ENCODE measurements at places on chromosomes 13 and 19.

GRCh38 chr13:20363172-20363571 lies 131.1 kb upstream of the GJB6 start:
- no peak for DNase-seq

- no peak for DNase-seq
Measured at GRCh38 chr13:100130092-100130491, 41.2 kb downstream of the PCCA start.

DNA sequence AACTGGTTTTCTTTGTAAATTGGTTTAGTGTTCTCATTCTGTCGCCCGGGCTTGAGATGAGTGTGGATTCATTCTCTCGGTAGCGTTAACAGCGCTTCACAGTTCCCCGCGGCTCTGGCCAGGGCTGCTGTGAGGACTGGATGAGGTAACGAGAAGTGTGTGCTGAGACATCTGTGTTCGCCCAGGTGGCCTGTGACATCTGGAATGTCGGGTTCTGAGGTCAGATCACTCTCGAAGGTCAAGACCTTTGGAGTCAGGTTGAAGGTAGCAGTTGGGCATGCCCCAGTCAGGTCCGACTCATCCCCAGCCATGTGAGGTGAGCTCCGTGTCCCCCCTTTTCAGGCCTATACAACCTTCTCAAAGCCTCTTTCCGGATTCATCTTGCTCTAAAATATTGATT lies 13.4 kb upstream of the TUBGCP3 start:
- no peak for DNase-seq

- DNase-seq, result no peak
Measured at GRCh38 chr13:34411894-34412293, 530.2 kb upstream of the NBEA start.

- DNase-seq, result no peak
Measured at GRCh38 chr19:44839276-44839675, 6.8 kb upstream of the NECTIN2 start.

GRCh38 chr13:44373247-44373600 lies 400 bp upstream of the SERP2 start:
- no peak for DNase-seq

DNA sequence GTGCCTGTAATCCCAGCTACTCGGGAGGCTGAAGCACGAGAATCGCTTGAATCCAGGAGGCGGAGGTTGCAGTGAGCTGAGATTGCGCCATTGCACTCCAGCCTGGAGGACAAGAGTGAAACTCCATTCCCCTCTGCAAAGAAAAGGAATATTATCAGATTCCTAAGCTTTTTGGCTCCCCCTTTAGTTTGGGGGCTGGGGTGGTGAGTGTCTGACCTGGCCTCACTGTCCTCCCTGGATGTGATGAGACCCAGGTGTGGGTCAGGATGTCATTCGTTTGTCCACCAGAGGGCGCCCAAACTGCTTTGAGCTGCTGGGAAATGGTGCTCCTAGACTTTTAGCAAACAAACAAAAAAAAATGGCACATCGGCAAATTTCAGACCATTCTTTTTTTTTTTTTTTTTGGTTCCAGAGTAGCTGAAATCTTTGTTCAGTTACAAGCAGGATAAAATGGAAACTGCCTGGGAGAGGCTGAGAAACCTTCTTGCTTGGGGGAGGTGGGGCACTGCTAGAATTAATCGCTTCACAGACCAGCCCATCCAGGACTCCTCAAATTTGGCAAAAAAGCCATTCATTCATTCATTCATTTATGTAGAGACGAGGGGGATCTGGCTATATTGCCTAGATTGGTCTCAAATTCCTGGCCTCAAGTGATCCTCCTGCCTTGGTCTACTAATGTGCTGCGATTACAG lies 29.4 kb downstream of the SPC24 start:
- peak; percentile 46 for DNase-seq

GRCh38 chr13:20336761-20337160 lies 104.6 kb upstream of the GJB6 start:
- no peak for DNase-seq

- no peak for DNase-seq
Measured at GRCh38 chr13:44660050-44660449, 83.9 kb upstream of the TSC22D1 start.

GRCh38 chr13:68027306-68027705 lies 797.2 kb upstream of the PCDH9 start:
- DNase-seq, result no peak

DNA sequence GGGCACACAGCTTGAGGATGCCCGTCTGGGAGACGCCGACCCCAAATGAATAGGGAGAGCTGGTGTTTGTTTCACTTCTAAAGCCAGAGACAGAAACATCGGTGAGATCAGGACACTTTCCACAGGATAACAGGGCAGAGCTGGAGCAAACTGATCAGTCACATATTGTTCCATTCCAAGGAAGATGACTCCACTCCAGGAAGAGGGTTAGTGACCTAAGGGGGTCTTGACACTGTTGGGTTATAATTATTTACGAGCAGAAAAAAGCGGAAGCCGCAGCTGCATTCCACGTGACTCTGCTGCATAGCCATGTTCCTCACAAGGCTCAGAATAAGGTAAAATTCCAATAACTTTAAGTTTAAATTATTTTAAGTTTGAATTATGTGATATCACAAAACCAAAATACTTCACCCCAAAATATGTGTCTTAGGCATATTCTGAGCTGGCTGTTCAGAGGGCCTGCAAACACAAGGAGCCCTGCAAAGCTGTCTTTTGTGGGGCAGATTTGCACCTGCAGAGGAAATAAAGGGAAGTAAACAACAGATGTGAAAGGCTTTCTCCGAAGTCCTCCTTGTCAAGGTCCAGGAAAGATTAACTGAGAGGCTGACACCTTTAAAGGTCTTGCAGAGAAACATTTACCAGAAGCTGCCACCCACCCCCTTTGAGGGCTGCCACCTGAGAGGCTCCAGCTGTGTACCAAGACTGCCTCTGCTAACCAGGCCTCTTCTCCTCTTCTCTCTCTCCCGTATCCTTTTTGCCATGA lies 819.2 kb downstream of the UQCRFS1 start:
- no peak for DNase-seq

DNA sequence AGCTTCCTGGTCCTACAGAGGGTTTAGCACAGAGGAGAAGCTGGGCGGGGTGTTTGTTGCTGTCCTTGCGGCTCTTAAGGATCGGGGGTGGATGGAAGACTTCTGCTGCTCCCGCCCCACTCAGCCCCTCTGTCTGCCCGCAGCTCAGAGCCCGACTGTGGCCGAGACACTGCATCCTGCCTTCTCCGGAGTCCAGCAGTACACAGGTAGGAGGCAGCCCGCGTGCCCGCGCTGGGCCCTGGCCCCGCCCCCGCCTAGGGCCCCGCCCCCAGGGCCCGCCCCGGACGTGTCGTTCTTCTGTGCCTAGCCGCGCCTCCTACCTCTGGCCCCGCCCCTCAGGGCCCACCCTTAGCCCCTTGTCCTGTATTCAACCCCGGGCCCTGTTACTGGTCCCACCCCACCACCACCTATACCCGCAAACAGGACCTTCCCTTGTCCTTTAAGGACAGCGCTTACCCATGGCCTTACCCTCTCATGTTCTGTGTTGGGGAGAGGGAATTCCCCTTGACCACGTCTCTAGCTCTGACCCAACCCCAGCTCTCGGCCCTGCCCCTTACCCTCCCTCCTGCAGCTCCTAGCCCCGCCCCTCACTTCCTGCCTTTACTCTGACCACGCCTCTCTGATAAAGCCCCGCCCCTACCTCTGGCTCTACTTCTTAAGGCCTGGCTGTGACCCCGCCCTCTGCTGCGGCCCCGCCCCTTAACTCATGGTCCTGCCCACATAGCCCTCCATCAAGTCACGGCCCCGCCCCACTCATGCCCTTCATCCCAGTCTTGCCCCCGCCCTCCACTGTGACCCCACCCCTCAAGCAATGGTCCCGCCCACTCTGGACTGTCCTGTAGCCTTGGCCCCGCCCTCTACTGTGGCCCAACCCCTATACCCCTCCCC lies 60.5 kb downstream of the CELF5 start:
- no peak for DNase-seq

DNA sequence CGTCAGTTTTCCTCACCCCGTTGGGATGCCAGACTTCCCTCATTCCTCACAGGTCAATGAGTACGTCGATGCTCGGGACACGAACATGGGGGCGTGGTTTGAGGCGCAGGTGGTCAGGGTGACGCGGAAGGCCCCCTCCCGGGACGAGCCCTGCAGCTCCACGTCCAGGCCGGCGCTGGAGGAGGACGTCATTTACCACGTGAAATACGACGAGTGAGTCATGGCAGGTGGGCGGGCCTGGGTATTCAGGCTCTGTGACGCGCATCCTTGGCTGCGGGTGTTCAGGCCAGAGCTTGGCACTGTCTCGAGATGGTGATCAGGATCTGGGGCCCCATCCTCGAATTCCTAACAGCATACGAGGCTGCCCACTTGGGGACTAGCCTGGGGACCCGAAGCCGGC lies 21.4 kb downstream of the UHRF1 start:
- DNase-seq, result no peak

- DNase-seq, result no peak
Measured at GRCh38 chr13:46341112-46341711, 45.8 kb downstream of the RUBCNL start.

- DNase-seq, result no peak
Measured at GRCh38 chr13:20360041-20360491, 127.9 kb upstream of the GJB6 start.

DNA sequence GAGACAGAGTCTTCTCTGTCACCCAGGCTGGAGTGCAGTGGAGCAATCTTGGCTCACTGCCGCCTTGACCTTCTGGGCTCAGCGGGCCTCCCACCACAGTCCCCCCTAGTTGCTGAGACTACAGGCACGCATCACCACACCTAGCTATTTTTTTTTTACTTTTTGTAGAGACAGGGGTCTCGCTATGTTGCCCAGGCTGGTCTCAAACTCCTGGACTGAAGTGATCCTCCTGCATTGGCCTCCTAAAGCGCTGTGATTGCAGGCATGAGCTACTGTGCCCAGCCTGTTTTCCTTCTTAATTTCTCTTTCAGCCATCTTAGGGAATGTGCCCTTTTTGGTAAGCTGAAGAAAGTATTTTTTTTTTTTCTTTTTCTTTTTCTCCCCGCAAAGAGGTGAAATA lies 42.6 kb upstream of the RNF113B start:
- no peak for DNase-seq

Data from forelimb muscle (tissue), 1 donor.